Hematopoietic multipotent progenitor cell treated with erythropoietin and hydrocortisone succinate and interleukin-3 and kit ligand, for 15 days (in vitro differentiated cells): ENCODE measurements at places on chromosomes 4 and X.

DNA sequence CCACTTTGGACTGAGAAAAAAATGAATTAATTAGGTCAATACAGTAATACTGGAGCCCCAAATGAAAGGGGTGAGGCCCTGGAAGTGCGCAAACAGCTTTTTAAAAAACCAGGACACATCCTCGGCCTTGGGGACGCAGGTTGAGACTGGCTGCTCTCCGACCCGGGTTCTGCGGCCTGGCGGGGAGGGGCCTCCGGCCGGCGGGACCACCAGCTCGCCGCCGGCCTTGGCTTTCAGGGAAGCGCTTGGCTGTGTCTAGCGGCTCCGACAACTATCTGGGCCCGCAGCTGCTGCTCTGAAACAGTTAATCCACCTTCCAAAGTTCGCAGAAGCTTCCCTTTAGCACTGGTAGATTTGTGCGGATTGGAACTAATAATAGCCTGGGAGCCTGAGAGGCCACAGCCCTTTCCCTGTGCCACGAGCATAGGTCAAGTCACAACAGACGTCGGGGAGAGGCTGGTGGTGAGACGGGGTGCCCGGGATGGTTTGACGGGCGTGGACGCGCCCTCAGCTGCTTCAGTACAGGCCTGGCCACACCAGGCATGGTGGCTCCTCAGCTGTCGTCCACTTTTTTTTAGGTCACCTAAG, 1.1 kb upstream of the SEL1L3 start:
- no peak for DNase-seq

GRCh38 chrX:71198066-71198465, 25.0 kb upstream of the GJB1 start:
- no peak for DNase-seq

DNA sequence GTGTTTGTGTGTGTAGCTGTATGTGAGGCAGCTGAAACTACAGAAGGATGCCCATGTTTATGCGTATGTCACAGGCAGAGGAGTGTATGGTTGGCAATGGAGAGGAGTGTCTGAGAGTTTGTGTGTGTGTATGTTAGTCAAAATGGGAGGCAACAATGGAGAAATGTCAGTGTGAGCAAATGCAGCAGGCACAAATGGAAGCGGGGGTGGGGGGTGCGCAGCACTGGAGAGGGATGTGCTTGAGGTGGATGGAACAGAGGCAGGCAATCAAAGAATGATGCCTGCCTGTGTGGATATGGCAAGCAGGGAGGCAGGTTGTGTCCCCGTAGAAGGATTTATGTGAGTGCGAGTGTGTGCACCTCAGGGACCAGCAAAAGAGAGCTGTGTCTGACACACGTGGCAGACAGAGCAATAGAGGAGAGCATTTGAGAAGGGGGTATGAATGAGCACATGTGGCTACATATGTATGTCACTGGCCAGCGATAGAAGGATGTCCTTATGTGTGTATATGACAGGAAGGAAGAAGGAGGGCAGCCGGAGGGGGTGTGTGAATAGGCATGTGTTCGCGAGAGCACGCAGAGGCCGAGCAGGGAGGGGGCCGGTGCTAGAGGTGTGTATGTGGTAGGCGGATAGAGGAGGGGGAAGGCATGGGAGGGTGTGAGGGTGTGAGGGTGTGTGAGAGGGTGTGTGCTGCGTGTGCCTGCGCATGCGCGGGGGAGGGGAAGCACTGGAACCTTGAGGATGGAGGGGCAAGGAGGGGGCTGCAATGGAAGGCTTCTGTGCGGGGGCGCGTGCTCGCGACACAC, 1.1 kb downstream of the PJA1 start:
- DNase-seq = no peak

DNA sequence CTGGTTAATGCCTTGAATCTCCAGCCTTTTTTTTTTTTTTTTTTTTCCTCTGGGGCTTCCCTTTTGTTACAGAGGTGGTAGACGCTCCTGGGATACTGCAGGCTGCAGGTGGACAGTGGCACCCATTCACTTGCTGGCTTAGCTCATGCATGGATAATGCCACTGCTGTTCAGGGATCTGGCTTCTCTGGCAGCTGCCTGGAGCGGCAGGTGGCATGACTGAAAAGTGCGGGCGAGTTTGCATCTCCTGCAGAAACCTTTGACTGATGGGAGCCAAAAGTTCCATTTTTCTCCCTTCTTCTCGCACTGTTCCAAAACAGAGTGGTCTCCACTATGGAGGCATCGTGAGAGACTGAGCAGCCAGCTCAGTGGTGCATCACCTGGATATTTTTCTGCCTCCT, 5.9 kb upstream of the STIM2 start:
- no peak for DNase-seq

GRCh38 chr4:112502871-112503270, 13.1 kb downstream of the NEUROG2 start:
- DNase-seq = no peak

- no peak for DNase-seq
These were observed 233.3 kb downstream of the USP46 start for GRCh38 chr4:52425751-52426326.

GRCh38 chr4:138182838-138183426, 59.2 kb downstream of the SLC7A11 start:
- peak; percentile 53 for DNase-seq

GRCh38 chr4:109005523-109005922, 242.7 kb upstream of the ETNPPL start:
- no peak for DNase-seq

- no peak for DNase-seq
These were observed at the start of gene PAGE4 for GRCh38 chrX:49829016-49829415. TSS of gene PAGE4 (plus strand) at chrX:49829303. CDS start at chrX:49830429, 1,126 bp downstream.

- DNase-seq = no peak
These were observed 17.7 kb upstream of the ELOVL6 start for GRCh38 chr4:110216129-110216528.

DNA sequence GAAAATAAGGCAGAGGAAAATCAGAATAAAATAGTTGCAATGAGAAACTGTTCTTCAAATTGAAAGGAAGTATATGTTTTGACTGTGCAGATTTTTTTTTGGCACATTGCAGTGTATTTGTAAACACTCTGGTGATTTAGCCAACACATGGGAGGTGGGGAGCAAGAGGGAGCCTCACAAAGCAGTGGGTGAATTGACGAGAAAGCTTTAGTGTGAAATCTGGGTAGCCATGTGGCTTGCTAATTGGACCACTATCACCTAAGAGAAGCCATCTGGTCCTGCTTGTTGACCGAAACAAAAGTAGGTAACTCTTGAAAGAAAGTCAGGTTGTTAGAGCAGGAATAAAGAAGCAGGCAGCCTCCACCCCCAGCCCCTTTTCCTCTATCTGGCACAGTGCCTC, 10.4 kb downstream of the CLCN5 start:
- no peak for DNase-seq

DNA sequence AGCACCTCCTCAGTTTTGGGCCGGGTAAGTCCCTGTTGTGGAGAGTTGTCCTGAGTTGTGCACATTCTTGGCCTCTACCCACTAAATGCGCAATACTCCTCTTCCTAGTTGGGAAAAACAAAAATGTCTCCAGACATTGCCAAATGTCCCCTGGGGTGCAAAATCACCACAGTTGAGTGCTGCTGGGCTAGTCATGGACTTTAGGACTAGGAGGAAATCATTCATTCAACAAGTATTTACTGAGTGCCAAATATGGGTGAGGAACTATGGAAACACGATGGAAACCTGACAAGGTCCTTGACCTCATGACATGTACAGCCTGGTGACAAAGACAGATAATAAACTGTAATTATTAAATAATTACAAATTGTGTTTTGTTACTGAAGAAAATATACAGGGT, 71.6 kb downstream of the STX18 start:
- no peak for DNase-seq

GRCh38 chrX:109840585-109840984, 107.5 kb upstream of the ACSL4 start:
- DNase-seq = peak; percentile 37

DNA sequence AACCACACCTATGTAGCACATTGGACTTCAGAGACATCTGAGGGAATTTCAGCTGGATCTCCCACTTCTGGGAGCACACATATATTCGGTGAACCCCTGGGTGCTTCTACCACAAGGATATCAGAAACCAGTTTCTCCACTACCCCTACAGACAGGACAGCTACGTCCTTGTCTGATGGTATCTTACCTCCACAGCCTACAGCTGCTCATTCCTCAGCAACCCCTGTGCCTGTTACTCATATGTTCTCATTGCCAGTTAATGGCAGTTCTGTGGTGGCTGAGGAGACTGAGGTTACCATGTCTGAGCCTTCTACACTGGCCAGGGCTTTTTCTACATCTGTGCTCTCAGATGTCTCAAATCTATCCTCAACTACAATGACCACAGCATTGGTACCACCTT, 45.7 kb downstream of the ADGRG4 start:
- DNase-seq = no peak

GRCh38 chr4:85368932-85369331, 106.0 kb upstream of the ARHGAP24 start:
- no peak for DNase-seq

DNA sequence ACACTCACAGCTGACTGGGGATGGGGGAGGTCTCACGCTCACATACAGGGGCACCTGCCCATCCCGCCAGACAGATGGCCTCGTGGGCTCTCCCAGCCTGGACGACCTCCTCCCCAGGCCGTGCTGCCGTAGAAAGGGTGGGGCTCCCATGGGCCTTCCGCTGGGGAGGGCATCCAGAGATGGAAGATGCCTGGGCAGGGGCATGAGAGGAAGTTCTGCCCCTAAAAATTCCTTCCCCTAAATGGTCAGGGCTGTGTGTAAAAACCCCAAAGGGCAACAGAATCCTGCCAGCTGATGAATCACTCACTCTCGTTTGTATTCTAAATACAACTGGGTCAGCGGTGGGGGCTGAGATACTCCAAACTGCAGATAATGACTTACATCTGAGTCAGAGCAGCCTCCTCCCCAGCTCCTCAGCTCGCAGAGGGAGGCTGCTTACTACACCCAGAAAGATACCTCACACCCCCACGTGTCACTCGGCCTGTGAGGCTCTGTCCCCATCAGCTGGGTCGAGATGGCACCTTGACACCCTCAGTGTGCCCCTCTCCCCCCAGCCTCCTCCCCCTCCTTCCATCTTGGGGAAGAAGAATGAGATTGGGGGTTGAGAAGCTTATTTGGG, 10.1 kb downstream of the WDR1 start:
- DNase-seq = peak; percentile 78

DNA sequence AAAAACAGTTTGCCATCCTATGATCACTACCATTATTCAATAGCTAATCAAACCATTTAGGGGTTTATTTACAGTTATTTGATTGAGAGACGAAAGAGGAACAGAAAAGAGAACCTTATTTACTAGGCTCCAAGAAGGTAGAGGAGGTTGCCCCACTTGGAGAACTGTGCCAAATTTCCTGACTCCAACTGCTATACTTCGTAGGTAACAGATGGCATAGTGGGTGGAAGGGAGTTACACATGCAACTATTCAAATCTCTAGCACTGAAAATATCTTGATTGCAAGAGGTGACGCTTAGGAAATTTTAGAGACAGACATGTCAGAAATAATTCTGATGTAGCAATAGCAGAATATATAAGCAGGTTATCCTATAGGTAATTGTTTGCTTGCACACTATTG, 38.0 kb upstream of the TMPRSS11F start:
- DNase-seq = no peak

DNA sequence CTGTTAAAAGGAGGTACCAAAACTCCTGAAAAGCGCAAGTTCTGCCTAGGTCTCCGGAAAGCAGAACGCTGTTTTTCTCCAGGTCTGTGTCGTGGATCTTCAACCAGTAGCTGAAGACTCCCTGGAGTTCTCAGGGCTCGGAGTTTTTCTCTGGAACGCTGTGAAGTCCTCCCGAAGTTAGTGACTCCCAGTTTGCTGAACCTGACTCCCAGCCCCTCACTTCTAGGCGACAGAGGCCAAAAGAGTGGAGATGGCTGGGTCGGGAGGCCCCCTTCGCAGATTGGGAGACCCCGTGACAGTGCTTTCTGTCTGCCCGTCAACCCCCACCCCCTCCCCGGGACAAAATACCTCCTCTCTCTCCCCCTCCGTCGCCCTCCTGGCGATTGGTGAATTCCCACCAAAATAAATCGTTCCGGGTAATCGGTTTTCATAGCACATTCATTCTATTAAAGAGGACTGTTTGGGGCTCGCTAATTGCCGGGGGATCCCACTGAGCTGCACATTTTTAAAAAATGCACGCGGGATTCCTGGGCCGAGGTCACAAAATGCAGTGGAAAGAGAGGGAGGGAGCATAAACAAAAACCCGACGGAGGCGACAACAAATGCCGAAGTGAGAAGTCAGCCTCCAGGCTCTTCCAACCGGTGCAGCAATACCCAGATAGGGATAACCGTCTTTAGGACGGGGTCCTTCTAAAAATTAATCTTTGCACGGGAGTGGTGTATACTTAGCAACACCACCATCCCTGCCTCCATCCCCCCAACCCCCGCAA, 4.0 kb upstream of the MSX1 start:
- DNase-seq = no peak

- no peak for DNase-seq
These were observed 49.6 kb downstream of the PRPS1 start for GRCh38 chrX:107677909-107678308.

DNA sequence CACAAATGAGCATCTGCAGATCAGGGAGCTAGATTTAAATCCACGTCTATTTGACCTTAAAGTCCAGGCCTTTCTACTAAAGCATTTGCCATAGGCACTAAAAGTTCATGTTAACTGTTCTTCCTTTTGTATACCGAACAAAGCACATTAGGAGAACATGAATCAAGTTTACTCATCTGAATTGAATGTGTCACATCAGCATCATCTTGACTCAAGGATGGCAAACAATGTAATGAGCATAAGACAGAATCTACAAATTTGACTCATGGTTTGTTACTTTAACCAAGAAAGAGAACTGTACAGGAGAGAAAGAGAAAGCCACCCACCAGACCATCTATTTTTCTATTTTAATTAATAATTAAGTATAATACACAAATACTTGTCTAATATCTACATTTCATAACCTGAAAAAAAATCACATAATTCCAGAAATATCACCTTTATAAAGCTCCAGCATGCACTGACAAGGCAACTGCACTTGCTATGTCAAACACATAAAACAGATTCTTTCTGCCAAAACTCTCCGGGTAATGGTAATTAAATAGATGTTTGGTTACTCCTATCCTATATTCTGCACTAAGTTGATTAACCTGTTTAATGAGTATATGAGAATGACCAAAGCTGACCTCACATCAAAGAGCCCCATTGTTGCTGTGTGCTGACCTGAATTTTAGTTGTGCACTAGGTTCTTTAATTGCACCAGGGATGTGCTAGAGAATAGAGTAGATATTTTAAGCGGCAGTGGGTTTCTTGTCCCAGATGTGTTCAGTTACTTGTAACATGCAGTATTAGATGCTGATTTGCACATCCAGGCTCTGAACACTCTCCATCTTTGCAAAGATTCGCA, 42.5 kb upstream of the LEF1 start:
- DNase-seq = no peak

GRCh38 chr4:80266902-80267380, 477 bp downstream of the FGF5 start:
- no peak for DNase-seq
